Stimulated activated CD8-positive, alpha-beta memory T cell treated with anti-CD3 and anti-CD28 coated beads, Interleukin-2, amount 100 ng/mL, for 1 hour (primary cell): ENCODE measurements at places on chromosomes 5 and 9.
A peak's percentile ranks its signal among the peaks of the same experiment; 100 is the strongest.

- DNase-seq = no peak
Observed at GRCh38 chr9:107700847-107701246, 211.3 kb upstream of the KLF4 start.

GRCh38 chr5:148443998-148444397, 60.2 kb downstream of the FBXO38 start:
- no peak for DNase-seq

GRCh38 chr5:180115326-180116076, 43.9 kb upstream of the RNF130 start:
- DNase-seq = no peak

GRCh38 chr5:59786334-59786805, 107.2 kb downstream of the PDE4D start:
- DNase-seq = no peak

GRCh38 chr5:140573683-140574082, 9.1 kb downstream of the SLC35A4 start:
- no peak for DNase-seq

DNA sequence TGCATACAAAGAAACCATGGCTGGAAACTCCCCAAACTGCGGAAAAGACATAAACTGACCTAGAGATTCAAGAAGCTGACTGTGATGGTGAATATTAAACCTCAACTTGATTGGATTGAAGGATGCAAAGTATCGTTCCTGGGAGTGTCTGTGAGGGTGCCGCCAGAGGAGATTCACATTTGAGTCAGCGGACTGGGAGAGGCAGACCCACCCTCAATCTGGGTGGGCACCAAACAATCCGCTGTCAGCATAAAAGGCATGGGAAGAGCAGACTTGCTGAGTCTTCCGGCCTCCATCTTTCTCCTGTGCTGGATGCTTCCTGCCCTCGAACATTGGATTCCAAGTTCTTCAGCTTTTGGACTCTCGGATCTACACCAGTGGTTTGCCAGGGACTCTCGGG, 24.8 kb upstream of the WDR5 start:
- no peak for DNase-seq

- no peak for DNase-seq
Observed at GRCh38 chr5:34687269-34688011, 31.3 kb downstream of the RAI14 start.

- DNase-seq = no peak
Observed at GRCh38 chr5:150764530-150764929, 5.7 kb upstream of the DCTN4 start.

GRCh38 chr9:109593612-109594011, 95.5 kb upstream of the PTPN3 start:
- DNase-seq = no peak

GRCh38 chr5:10355071-10355889, 1.8 kb downstream of the MARCHF6 start:
- DNase-seq = no peak

DNA sequence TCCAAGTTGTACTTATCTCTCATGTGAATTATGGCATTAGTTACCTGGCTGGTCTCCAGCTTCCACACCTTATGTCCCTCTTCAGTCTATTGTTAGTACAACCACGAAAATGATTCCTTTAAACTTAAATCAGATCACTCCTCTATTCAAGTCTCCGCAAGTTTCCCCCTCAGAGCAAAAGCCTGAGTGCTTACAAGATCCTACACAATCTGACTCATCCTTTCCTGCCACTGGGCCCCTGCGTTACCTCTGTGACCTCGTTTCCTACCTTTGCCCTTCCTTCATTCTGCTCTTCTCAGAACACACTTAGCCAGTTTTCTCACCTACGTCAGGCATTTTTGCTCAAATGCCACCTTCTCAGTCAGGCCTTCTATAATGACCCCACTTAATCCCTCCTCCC, 45.1 kb upstream of the GLIS3 start:
- DNase-seq = no peak

GRCh38 chr9:129885670-129886106, 50.4 kb downstream of the USP20 start:
- peak; percentile 85 for DNase-seq

DNA sequence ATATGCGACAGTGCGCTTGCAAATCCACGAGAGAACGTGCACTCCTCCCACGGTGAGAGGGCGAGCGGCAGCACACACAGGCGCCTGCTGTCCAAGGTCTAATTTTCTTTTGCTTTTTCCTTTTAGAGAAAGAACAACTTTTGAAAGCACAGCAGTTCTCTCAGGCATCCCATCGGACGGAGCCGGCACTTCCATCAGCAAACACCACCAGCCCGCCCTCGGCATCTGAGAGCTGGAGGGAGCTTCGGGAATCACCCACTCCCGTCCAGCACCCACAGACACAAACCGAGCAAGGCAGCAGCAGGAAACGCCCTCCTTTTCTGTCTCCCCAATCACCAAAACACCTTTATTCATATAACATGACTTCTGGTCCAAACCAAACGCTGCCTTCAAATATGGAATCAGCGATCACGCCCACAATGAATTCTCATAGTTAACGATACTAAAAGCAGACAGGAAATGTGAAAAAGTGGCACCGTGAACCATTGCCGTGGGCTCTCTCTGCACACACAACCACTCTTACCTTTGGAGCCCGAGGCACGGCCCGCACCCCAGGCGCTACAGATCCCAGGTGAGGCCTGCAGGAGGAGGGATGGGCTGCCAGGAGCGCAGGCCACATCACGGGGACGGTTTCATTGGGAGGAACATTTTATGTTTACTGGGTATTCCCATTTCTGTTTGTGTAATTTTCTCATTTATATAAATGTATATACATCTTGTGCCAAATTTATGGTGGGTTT, 14.2 kb downstream of the LPCAT1 start:
- no peak for DNase-seq

GRCh38 chr5:161096581-161096980, 244.6 kb upstream of the ATP10B start:
- no peak for DNase-seq

- no peak for DNase-seq
Observed at GRCh38 chr5:96605144-96605837, 56.9 kb upstream of the CAST start.

DNA sequence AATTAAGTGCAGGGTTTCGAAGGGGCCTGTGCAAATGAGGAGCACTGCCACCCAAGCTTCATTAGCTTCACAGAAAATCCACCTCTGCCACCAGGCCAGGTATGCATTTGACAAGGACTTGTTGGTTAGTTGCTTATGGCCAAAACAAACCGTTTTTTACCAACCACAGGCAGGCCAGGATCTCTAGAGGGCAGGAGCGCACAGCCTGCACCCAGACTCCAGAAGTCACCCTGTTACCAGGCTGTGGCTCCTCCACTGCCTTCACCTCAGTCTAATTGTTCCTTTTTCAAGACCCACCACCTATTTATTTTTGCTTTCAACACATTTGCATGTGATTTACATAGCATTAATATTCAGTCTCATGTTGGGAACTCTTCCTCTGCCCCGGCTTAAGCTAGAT, 78.3 kb upstream of the HSPA9 start:
- DNase-seq = no peak

DNA sequence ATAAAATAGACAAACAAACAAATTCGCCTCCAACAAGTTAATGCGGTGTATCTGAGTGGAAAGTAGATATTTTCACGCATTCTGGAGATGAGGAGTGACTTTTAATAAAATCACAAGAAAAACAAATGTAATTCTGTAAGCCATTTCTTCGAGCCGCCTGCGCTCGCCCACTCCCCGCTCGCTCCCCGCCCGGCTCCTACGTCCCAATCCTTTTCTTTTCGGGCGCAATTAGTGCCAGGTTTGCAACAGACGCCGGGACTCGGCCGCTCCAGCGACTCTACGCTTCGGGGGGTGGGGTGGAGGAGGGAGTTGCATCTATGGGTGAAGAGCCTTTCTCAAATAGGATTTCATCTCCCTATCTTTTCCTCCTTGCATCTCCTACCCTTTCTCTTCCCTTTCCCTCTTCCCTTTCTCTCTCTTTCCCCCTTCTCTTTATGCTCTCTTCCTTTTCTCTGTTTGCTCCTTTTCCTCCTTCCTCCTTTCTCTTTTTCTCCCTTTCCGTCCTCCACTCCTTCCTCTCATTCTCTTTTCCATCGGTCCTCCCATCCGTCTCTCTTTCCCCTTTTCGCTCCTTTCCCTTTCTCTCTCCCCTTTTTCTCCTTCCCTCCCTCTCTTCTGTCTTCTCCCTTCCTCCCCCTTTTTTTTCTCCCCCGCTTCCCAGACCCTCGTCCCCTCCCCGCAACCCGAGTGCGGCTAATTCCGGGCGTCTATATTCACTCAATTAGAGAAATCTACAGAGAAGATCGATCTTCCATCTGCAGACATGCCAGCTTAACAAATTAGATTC, 6.1 kb upstream of the OTP start:
- no peak for DNase-seq

DNA sequence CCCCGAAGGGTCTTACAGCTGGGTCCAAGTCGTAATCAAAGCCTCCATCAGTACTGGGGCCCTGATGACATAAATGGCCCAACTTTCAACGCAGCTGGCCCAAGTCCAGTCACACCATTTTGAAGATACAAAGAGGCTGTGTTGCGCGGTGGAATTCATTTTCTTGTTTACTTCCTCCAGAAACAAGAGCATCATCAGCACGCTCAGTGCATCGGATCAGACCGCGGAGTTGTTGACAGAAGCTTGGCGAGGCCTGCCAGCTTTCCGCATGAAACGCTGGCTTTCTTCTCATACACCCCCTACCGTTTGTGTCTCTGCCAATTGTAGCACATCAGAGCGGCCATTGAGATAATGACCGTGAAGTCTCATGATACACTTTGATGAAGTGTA, 101.7 kb upstream of the SPATA31D4 start:
- no peak for DNase-seq

DNA sequence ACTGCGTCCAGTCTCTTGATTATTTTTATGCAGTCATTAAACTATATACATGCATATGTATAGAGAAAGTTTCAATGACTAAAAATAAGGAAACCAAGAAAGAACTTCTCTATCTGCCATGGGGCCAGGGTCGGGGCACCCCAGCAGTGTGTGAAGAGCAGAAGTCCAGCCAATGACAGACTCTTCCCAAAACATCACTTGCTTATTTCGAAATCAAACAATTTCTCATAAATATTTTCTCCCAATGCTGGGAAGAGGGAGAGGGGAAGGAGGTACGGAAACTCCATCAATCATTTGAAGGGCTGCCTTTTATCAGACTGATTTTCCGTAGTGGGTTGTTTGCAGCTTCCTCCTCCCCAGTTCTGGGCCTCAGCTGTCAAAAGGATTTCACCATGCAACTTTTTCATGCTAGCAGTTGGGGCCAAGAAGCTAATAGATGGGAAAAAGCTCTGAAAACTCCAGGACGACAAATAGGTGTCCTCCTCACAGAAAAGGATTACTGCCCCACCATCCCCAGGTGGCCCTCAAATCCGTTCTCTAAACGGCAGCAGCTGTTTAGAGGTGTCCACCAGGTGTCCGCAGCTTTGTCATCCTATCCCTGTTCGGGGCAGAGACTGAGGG, 617 bp upstream of the FPGS start:
- DNase-seq = no peak

- peak; percentile 90 for DNase-seq
Observed at GRCh38 chr9:133144142-133144903, 19.4 kb downstream of the GBGT1 start.

GRCh38 chr9:21801683-21802417, 586 bp upstream of the MTAP start:
- DNase-seq = no peak
